ENCODE measurements at places on chromosomes 2 and 18. TPM values are rescaled to one million over a fixed set of nuclear protein-coding genes. Genes with fewer than 3 reads are reported as not detected.

DNA sequence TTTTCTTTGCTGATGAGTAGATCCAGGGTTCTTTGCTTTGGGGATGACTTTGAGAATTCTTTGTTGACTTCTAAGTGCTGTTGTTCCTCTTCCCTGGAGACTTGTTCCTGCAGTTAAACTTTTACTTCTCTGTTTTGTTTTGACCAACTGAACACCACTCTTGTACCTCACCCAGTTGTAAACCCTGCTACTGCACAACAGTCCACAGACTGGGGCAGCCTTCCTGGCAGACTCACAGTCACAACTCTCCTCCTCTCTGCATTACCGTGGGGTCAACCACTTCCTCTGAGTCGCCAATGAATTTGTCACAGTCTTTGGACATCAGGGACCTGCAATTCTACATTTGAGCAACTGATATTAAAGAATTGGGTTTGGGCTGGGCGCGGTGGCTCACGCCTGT, 3.8 kb upstream of the SLC8A1 start:
- H3K36me3 ChIP-seq = no peaks in the 10 kb centered on the region
- peak overlapping the region; percentile 38 for H3K27ac ChIP-seq
- no peak overlapping the region for H3K4me3 ChIP-seq
- DNase-seq = no peak
- peaks cover 53% of the 10 kb centered on the region for H3K4me1 ChIP-seq
- no peaks in the 10 kb centered on the region for H3K27me3 ChIP-seq

DNA sequence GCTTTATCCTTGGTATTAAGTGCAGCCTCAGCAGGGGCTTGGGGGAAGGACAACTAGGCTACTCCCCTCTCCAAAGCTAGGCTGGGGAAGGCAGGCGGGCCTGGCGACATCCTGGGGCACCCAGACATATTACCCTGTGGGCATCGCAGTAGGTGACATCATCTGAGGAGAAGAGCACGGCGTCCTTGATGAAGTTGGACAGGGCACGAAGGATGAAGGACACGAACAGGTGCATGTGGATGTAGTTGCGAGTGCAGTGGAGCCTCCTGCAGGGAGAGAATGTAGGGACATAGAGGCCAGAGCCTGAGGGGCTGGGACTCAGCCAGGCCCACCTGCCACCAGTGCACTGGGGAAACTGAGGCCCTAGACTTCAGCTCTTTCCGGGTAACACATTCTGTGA, 32.3 kb downstream of the TMEM37 start:
- H3K36me3 ChIP-seq = no peaks in the 10 kb centered on the region
- H3K4me1 ChIP-seq = no peaks in the 10 kb centered on the region
- no peaks in the 10 kb centered on the region for H3K27me3 ChIP-seq
- no peak overlapping the region for H3K4me3 ChIP-seq
- no peak overlapping the region for H3K27ac ChIP-seq

GRCh38 chr2:9336576-9337314, 86.6 kb downstream of the ITGB1BP1 start:
- DNase-seq = peak; percentile 40
- peaks cover 31% of the 10 kb centered on the region for H3K4me1 ChIP-seq
- no peak overlapping the region for H3K27ac ChIP-seq
- no peak overlapping the region for H3K4me3 ChIP-seq
- no peaks in the 10 kb centered on the region for H3K36me3 ChIP-seq

DNA sequence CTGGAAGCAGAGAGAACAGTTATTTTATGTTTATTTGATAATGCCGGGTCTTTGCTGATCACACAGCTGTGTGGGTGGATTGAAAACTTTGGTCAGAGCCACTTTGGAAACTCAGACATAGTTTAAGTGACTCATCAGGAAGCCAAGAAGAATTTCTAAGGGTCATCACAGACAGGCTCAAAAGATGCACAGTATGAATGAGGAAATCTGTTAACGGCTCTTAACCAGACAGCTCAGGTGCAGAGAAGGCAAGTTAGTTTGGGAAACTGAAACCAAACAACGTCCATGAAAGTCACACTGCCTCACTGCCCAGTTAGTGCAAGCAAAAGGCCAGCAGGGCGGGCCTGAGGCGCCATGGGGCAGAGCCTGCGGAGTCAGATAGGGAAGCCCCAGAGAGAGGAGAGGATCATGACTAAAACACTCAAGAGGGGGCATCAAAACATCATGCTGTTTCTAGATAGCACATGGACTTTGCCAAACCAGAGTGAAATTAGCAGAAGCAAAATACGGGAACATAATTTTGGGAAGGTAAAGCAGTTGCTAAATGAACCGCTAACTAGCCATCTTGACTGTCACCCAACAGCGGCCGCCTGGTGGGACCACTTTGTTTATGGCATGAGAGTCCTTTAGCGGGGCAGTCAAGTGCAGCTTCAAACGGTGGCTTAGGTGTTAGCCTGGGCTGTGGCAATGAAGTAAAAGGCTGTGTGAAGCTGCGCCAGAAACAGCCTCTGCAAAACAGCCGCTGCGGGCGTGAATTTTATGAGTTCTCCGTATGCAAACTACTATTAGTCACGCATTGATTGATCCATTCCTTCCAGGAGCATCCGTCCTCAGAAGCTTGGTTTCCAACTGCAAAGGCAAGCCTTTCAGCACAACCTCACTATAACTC, 101.2 kb downstream of the KCTD18 start:
- peak; percentile 68 for DNase-seq
- H3K4me1 ChIP-seq = peaks cover 14% of the 10 kb centered on the region
- H3K27me3 ChIP-seq = no peaks in the 10 kb centered on the region
- H3K27ac ChIP-seq = no peak overlapping the region
- no peak overlapping the region for H3K4me3 ChIP-seq
- H3K36me3 ChIP-seq = no peaks in the 10 kb centered on the region

DNA sequence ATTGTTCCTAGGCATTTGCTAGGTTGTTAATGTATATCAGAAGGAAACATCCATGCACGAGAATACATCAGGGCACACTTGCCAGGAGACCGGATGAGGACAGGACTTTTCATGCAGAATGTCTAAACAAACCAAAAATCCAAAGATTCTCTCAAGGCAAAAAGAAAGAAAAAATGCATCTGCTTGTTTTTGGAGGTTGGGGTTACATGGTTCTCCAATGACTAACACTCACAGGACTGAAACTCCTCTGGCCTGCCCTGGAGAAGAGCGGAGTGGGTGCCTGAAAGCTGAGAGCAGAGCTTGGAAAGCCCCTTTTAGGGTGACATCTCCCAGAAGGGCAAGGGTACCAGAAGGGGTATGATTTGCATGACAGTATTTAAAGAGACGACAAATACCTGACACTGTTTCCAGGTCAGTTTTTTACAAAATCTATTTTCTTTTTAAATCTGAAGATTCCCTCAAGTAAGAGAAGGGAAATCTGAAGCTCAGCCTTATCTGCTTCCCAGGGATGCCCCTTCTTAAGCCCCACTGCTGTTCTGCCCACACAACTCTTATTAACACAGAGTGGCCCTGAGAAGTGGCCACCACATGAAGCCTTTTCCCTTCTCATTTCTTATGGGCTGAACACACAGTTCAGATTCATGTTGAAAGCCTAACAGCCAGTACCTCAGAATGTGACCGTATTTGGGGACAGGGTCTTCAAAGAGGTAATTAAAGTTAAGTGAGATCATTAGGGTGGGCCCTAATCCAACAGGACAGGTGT, 216.4 kb downstream of the STK39 start:
- DNase-seq = peak; percentile 20
- no peak overlapping the region for H3K4me3 ChIP-seq
- H3K27ac ChIP-seq = no peak overlapping the region
- no peaks in the 10 kb centered on the region for H3K27me3 ChIP-seq
- H3K36me3 ChIP-seq = no peaks in the 10 kb centered on the region

- no peak for DNase-seq
- H3K27ac ChIP-seq = no peak overlapping the region
- H3K36me3 ChIP-seq = no peaks in the 10 kb centered on the region
- H3K27me3 ChIP-seq = no peaks in the 10 kb centered on the region
Observed at GRCh38 chr2:16640001-16640700, 25.5 kb downstream of the CYRIA start.

DNA sequence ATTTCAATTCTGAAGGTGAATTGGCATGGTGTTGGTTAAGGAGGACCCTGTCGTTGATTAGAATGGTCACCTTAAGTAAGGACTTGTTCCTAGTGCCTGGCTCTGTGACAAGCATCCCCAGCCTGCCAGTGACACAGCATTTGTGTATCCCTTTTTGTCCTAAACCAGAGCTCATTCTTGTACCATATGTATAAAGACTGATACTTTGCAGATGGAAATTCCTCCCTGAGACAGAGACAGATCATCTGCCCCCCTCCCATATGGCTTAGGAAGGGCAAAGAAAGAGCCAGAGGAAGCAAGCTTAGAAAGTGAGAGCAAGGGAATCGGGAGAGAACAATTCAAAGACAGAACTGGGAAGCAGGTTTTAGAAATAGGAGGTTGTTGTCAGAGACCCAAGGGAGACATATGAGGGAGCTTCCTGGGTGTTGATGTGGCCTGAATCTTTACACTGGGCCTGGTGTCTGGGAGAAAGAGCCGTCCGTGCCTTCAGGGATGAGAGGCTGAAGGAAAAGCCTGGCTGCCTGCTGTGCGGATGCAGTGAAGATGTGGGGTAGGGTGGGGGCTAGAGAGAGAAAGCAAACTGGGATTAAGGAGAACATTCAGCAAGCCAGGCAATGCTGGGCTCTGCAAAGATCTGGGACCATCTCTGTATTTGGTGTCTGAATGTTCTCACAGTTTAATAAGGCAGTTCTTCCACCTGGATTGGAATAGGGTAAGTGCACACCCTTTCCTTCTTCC, 13.2 kb upstream of the CHRNA1 start:
- peaks cover 33% of the 10 kb centered on the region for H3K4me1 ChIP-seq
- DNase-seq = no peak
- H3K27me3 ChIP-seq = no peaks in the 10 kb centered on the region
- no peaks in the 10 kb centered on the region for H3K36me3 ChIP-seq

GRCh38 chr2:85889627-85890281, 964 bp upstream of the ST3GAL5 start:
- H3K4me3 ChIP-seq = peak overlapping the region; percentile 90
- H3K27me3 ChIP-seq = no peaks in the 10 kb centered on the region
- no peaks in the 10 kb centered on the region for H3K36me3 ChIP-seq
- peak overlapping the region; percentile 1 for H3K27ac ChIP-seq
- DNase-seq = no peak

DNA sequence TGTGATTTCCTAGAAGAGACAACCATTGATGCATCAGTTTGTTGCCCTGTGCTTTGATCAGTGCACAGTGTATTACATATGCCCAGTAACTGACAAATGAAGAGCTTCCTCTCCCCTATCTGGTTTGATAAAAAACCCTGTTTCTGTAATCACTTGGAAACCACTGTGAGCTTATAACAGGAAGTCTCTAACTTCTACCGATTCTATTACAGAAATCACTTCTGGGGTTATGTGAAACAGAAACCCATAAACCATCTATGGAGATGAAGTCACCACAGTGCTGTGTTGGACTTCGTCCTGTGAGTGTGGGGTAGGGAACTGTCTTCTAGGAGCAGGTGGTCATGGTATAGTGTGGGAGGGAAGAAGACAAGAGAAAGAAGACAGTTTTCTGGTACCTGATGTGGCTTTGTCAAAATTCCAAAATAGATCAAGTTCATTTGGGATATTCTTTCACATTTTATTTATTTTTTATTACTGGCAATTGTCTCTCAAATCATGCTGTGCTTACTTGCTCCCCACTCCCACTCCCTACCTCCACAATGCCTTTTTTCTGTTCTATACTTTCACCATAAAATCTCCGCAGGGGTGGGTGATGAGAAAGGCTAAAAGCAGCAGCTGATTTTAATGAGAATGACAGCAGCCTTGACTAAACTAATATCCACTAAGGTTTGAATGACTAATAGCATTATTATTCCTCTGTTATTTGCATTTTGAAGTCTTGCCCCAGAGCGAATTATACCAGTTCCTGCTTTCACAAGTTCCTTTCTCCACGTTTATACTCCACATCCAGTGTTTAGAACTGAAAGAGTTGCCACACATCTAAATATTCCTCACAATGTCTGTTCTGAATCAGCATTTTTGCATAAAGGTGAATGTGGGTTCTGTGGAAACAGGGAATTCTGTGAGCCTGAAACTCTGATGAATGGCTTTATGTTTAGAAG, 41.7 kb upstream of the RND3 start:
- H3K4me1 ChIP-seq = no peaks in the 10 kb centered on the region
- no peaks in the 10 kb centered on the region for H3K36me3 ChIP-seq
- no peak overlapping the region for H3K4me3 ChIP-seq
- no peak overlapping the region for H3K27ac ChIP-seq

DNA sequence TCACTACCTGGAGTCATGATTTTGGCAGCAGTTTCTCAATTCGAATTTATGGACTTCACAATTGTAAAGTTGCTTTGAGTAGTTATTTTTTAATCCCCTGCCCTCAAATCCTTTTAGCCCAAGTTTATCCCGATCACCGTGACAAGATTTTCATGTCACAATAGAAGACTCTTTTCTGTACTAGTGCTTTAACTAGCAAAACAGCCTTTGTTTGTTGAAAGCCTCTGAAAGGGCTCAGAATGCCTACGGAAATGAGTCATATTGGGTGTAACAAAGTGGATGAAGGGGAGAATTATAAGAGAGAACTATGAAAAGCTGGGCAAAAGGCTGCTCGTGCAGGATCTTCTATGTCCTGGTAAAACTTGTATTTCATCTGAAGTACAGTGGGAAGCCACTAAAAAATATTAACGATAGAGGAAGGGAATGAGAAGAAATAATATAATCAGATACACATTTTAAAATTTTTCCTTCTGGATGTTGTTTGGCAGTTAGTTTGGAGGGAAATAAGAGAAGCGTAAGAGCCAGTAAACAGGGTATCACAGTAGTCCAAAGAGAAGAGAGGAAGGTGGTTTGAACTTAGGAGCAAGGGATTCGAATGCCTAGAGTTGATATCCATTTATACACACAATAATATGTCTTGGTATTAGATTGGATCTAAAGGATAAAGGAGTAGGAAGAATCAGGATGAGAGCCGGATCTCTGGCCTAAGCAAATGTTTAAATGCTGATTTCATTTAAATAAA, 114.9 kb downstream of the GALNT13 start:
- H3K36me3 ChIP-seq = no peaks in the 10 kb centered on the region
- no peaks in the 10 kb centered on the region for H3K4me1 ChIP-seq
- no peaks in the 10 kb centered on the region for H3K27me3 ChIP-seq
- no peak overlapping the region for H3K27ac ChIP-seq
- no peak for DNase-seq
- no peak overlapping the region for H3K4me3 ChIP-seq

DNA sequence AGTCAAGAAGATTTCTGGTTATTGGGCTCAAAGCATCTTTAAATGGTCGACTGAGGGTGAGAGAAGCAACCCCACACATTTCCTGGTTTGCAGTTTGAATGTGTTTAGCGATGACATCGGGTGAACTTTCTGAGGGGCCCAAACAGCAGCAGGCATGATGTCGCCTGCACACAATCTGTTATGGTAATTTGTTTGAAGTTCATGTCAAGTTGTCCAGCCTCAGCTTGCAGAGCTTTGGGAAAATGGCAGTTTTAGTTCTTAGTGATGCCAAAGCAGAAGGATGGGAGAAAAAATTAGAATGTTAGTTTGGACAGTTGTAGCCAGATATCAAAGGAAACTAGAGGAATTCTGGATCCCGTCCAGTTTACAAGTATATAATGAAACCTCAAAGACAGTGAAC, 284.6 kb downstream of the MBD5 start:
- peaks cover 5% of the 10 kb centered on the region for H3K4me1 ChIP-seq
- no peaks in the 10 kb centered on the region for H3K27me3 ChIP-seq
- H3K27ac ChIP-seq = no peak overlapping the region
- no peak for DNase-seq
- no peaks in the 10 kb centered on the region for H3K36me3 ChIP-seq
- H3K4me3 ChIP-seq = no peak overlapping the region

GRCh38 chr2:199309411-199309810, 148.3 kb downstream of the SATB2 start:
- no peaks in the 10 kb centered on the region for H3K36me3 ChIP-seq
- no peak overlapping the region for H3K27ac ChIP-seq
- no peaks in the 10 kb centered on the region for H3K4me1 ChIP-seq
- no peaks in the 10 kb centered on the region for H3K27me3 ChIP-seq

The CAPN14 gene
- 0.21 TPM for total RNA-seq

The PXDN gene
- total RNA-seq = 129 TPM

The SIX2 gene
- total RNA-seq = 0.89 TPM

The GPR75 gene
- total RNA-seq = 1.2 TPM

The PTCD3 gene
- 107 TPM for total RNA-seq

The KIAA2012 gene
- not detected for total RNA-seq

The REG1B gene
- total RNA-seq = not detected
